ENCODE measurements at places on chromosomes 11 and 22. TPM values are rescaled to one million over a fixed set of nuclear protein-coding genes. Genes with fewer than 3 reads are reported as not detected.

Gene INS
- not detected for total RNA-seq

Gene GRM5
- total RNA-seq: 0.04 TPM

Gene BAIAP2L2
- total RNA-seq: 0.22 TPM

DNA sequence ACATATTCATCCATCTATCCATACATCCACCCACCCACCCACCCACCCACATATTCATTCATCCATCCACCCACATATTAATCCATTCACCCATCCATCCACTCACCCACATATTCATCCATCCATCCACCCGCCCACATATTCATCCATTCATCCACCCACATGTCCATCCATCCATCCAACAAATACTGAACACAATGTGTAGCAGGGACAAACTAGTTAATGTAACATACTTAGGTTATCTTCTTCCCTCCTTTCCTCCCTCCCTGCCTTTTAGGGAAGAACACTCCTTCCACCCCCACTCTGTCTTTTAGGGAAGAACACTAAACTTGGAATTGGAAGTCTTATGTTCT is 39.4 kb downstream of the MCM5 start:
- no peak overlapping the region for H3K27ac ChIP-seq
- DNase-seq: no peak
- H3K27me3 ChIP-seq: no peaks in the 10 kb centered on the region
- H3K4me3 ChIP-seq: no peak overlapping the region
- peaks cover 3% of the 10 kb centered on the region for H3K4me1 ChIP-seq

DNA sequence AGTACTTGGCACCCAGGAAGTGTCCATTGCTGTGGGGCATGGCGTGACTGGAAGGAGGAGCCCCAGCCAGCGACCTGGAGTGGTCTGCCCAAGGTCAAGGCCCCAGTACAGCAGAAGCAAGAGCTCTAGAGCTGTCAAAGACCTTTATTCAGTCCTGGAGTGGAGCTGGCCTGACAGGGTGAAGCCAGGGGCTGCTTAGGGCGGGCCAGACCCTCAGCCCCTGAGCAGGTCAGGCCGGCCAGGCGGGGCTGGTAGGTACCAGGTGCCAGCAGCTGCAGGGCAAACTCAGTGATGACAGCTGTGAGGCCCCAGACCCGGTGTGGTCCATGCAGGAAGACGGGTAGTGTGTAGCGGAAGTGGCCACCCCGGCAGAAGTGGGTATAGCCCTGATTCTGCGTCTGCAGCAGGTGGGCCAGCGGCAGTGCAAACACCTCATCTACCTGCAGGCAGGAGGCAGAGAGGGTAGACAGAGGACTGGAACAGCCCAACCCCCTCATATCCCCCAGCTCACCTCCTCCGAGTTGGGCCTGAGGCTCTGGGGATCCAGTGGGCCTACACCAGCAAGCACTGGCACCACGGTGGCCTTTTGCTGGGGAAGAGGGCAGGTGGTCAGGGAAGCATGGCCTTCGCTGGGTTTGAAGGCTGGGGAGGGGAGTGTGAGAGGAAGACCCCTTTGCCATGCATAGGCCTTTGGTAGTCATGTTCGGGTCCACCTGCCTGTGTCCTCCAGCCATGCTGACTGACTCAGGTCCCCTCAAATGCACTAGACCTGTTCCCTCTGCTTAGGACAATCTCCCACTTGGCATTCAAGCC is 1.7 kb downstream of the NUDT8 start:
- no peak overlapping the region for H3K4me3 ChIP-seq
- peaks cover 14% of the 10 kb centered on the region for H3K4me1 ChIP-seq
- no peak overlapping the region for H3K27ac ChIP-seq
- no peak for DNase-seq

DNA sequence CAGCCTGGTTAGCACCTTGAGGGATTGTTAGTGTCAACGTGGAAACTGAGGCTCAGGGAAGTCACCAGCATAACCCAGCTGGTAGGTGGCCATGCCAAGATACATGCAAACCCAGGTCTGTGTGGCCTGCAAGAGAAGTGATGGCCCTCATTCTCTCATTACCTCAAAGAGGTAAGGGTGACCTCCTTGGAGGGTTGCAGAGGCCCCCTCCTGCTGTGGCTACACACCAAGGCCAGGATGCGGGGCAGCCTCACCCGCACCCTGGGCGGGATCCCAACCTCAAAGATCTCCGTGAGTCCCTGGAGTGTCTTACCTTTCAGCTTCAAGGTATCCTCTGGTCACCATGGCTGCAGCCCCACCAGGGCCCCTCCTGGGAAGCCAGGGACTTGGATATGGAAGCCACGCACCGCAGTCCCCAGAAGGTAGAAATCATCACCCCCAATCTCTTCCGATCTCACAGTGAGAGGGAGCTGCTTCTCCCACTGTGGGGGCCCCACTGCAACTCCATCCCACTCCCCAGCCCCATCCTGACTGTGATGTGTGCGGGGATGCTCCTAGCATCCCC is 95.4 kb downstream of the MORC2 start:
- DNase-seq: no peak
- H3K27me3 ChIP-seq: no peaks in the 10 kb centered on the region
- H3K27ac ChIP-seq: no peak overlapping the region

DNA sequence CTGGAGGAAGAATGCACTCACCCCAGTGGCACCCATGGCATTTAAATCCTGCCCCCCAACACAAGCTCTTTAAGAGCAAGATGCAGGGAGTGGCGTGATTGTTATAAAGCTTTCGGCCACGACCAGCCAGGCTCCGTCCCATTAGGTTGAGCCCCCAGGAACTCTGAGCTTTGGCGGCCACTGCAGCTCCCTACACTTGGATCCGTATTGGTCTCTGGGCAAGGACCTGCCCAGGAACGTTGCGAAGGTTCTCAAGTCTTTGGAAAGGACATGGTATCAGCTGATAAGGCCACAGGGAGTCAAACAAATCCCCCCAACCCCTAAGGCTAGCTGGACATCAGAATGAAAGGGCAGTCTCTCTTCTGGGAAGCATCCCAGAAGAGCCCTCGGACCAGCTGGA is 9.3 kb upstream of the VPS37C start:
- no peaks in the 10 kb centered on the region for H3K36me3 ChIP-seq
- H3K4me1 ChIP-seq: no peaks in the 10 kb centered on the region
- no peak overlapping the region for H3K27ac ChIP-seq
- no peaks in the 10 kb centered on the region for H3K27me3 ChIP-seq

GRCh38 chr11:74739546-74740270 is 8.5 kb upstream of the CHRDL2 start:
- no peak overlapping the region for H3K4me3 ChIP-seq
- no peaks in the 10 kb centered on the region for H3K36me3 ChIP-seq
- peak; percentile 74 for DNase-seq
- H3K27me3 ChIP-seq: no peaks in the 10 kb centered on the region
- peaks cover 1% of the 10 kb centered on the region for H3K4me1 ChIP-seq

DNA sequence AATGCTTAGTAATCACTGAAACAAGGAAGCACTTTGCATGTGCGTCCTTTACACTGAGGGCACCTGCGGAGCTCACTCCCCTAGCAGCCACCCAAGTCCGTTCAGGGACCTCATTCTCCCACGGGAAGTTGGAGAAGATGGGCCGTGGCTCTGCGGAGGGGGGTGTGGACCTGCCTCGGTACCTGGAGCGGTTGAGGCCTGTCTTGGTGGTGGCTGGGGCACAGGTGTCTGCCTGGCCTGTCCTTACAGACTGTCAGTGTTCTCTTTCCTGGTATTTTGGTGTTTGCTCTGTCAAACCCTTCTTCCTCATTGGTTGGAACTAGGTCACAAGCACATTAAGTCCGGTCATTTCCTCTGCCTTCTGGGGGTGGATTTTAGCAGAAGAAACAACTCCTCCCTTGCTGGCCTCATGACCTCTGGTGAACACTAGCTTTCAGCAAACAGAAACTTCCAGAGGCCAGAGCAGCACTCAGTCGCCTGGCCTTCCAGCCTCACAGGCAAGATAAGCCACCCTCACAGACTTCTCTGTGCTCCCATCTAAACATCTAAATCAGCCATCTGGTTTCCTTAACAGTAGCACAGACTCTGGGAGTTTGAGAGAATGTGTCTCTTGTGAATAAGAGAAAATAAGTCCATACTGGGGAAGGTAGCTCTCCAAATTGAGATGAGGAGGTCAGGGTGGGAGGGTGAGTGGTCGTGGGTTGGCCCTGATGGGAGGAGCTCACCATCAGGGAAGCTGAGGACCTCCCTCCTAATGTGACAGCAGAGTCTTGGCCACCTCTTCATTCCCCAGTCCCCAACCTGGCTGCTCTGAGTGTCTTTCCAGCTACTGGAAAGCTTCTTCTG is 8.6 kb downstream of the SNAP29 start:
- DNase-seq: peak; percentile 81
- peak overlapping the region; percentile 74 for H3K27ac ChIP-seq
- H3K36me3 ChIP-seq: peaks cover 36% of the 10 kb centered on the region
- H3K27me3 ChIP-seq: no peaks in the 10 kb centered on the region

DNA sequence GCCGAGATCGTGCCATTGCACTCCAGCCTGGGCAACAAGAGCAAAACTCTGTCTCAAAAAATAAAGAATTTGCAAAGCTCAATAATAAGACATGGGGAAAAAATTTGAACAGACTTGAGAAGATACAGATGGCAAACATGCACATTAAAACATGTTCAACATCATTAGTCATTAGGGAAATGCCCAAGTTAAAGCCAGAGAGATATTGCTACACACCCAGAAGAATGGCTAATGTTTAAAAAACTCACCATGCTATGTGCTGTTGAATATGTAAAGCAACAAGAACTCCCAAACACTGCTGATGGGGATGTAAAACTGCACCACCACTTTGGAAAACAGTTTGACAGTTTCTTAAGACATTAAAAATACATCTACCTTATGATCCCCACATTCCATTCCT is 12.6 kb downstream of the LRRC75B start:
- no peaks in the 10 kb centered on the region for H3K27me3 ChIP-seq
- H3K4me1 ChIP-seq: peaks cover 19% of the 10 kb centered on the region
- no peak overlapping the region for H3K4me3 ChIP-seq
- no peak for DNase-seq
- H3K36me3 ChIP-seq: peaks cover 16% of the 10 kb centered on the region

GRCh38 chr11:70307176-70307575 is 36.7 kb downstream of the PPFIA1 start:
- no peak overlapping the region for H3K27ac ChIP-seq
- no peaks in the 10 kb centered on the region for H3K27me3 ChIP-seq
- peaks cover 5% of the 10 kb centered on the region for H3K36me3 ChIP-seq
- peak; percentile 8 for DNase-seq

DNA sequence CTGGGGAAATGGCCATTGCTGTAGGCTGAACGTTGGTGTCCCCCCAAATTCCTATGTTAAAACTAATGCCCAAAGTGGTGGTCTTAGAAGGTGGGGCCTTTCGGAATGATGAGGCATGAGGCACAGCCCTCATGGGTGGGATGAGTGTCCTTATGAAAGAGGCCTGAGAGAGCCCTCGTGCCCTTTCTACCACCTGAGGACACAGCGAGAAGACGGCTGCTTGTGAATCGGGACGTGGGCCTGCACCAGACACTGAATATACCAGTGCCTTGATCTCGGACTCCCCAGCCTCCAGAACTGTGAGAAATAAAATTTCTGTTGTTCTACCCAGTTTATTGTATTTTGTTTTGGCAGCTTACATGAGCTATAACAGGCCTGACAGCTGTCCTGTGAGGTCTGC is 162.9 kb upstream of the B3GAT1 start:
- no peak for DNase-seq
- H3K27me3 ChIP-seq: peaks cover 25% of the 10 kb centered on the region
- H3K4me1 ChIP-seq: no peaks in the 10 kb centered on the region
- H3K27ac ChIP-seq: no peak overlapping the region
- H3K4me3 ChIP-seq: no peak overlapping the region

- H3K4me1 ChIP-seq: peaks cover 3% of the 10 kb centered on the region
- H3K27me3 ChIP-seq: no peaks in the 10 kb centered on the region
- no peak for DNase-seq
- peaks cover 66% of the 10 kb centered on the region for H3K36me3 ChIP-seq
Measured at GRCh38 chr22:25833091-25833490, 91.1 kb downstream of the MYO18B start.

DNA sequence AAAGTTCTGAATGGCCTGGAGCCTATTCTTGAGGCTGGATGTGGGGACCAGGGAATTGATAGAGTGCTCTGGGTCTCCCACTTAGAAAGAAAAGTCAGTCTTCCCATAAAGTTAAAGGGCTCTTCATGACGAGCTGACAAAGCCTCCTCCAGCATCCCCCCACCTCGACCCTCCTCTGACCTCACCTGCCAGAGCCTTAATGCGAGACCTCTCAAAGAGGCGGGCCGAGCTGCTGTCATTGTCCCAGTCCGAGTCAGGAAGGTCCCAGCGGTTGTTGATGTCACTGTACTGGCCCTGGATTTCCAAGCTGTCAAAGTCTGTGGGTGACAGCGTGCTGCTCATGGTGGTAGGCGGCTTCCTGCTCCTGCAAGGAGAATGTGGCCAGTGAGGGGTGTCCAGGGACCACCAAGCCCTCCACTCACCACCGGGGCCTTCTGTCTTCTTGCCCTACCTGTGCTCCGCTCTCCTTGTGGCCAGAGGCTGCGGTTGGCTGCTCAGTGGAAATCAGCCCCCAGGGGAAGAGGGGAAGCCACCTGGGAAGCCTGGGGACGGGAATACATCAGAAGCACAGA is 8.0 kb downstream of the SPTBN2 start:
- H3K36me3 ChIP-seq: no peaks in the 10 kb centered on the region
- H3K27ac ChIP-seq: no peak overlapping the region
- H3K27me3 ChIP-seq: peaks cover 21% of the 10 kb centered on the region
- no peak overlapping the region for H3K4me3 ChIP-seq
- DNase-seq: no peak
- H3K4me1 ChIP-seq: peaks cover 34% of the 10 kb centered on the region

DNA sequence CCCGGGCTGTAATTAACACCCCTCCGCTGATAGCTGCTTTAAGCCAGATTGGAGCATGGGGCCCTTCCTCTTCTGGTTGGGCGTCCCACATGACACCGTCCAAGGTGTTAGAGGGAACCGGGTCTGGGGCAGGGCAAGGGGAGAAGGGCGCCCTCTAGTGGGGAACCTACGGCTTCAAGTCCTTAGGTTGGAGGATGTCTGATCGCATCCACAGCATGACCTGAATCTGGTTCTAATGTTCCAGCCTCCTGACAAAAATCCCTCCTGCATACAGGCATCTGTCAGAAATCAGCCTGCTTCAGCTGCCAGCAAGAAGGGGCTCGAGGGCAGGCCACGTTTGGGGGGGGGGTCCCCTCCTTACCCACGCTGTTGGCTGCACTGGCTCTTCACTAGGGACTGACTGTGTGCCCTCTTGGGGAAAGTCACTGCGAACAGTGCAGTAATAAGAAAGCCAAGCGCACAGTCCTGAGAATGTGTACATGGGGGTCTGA is 94.2 kb upstream of the TBCEL start:
- peaks cover under 1% of the 10 kb centered on the region for H3K27me3 ChIP-seq
- H3K4me1 ChIP-seq: peaks cover 19% of the 10 kb centered on the region
- no peak overlapping the region for H3K27ac ChIP-seq
- no peak overlapping the region for H3K4me3 ChIP-seq

GRCh38 chr11:8932564-8933180 is at the start of gene C11orf16:
Gene C11orf16, minus strand, starts transcription at chr11:8932947. Its CDS starts 639 bp downstream, at chr11:8932308.
- H3K27me3 ChIP-seq: no peaks in the 10 kb centered on the region
- peaks cover 4% of the 10 kb centered on the region for H3K4me1 ChIP-seq
- H3K4me3 ChIP-seq: no peak within 1 kb of the TSS
- DNase-seq: no peak

- peak; percentile 57 for DNase-seq
- no peak overlapping the region for H3K4me3 ChIP-seq
- peaks cover 9% of the 10 kb centered on the region for H3K27me3 ChIP-seq
Measured at GRCh38 chr11:7688238-7688826, 15.0 kb upstream of the CYB5R2 start.
